ENCODE measurements at places on chromosomes 6 and 20.

DNA sequence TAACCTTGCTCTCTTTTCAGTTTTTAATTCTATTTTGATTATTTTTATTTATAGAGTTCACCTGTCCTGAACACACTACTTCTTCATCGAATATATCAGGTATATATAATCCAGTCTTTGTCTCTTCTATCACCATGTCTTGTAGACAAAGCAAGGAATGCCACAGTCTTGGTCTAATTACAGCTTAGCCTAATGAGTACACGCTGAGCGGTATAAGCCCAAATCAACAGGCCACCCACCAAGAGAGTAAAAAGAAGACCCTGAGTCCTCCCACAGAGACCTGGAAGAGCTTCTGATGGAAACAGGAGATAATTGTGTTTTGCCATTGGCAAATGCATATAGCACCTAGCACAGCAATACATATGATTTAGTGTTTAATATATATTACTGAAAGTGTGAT lies 68.7 kb upstream of the TCF21 start:
- no peak for DNase-seq

- no peak for DNase-seq
Measured at GRCh38 chr6:73694711-73695411, 1.1 kb upstream of the CD109 start.

- peak; percentile 50 for DNase-seq
Measured at GRCh38 chr6:56637640-56638039, 5.0 kb downstream of the DST start.

DNA sequence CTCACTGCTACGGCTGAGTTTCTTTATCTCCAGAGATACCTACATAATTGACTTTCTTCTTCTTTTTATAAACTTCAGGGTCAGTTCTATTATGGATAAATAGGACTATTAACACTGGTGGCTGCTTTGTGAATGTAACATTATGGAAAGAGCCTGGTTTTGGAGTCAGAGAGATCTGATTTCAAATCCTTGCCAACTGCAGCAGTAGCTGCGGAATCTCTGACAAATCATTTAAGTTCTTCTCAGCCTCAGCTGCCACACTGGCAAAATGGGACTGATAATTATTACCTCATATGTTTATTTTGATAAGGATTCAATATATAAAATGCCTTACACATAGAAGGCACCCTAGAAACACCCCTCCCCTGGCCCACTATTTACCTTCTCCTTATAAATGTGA lies 160.5 kb downstream of the BACH2 start:
- DNase-seq = no peak

DNA sequence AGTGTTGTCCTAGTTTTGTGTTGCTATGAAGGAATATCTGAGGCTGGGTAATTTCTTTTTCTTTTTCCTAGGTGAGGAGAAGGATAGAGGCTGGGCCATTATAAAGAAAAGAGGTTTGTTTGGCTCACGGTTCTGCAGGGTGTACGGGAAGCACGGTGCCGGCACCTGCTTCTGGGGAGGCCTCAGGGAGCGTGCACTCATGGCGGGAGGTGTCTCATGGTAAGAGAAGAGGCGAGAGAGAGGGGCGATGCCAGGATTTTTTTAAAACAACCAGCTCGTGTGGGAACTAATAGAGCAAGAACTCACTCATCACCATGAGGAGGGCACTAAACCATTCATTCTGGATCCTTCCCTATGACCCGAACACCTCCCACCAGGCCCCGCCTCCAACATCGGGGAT lies 14.2 kb upstream of the NPBWR2 start:
- DNase-seq = no peak

DNA sequence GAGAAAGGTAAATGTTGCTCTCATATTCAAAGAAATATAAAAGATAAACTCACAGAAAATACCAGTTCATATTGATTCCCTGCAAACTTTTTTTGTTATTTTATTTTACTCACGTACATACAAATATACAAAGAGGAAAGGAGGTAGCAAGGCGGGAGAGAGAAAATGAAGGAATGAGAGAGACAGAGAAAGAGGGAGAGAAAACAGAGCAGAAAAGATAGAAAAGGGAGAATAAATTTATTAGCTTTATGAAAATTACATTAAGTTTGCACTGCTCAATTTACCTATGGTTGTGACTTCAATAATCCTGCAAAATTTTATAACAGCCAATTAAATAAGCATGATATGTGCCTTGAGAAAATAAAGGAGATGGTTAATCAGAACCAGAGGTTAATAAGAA lies 274.7 kb upstream of the CITED2 start:
- no peak for DNase-seq

GRCh38 chr6:2893281-2893680 lies 9.8 kb downstream of the SERPINB9 start:
- DNase-seq = no peak

Data from AG09319 (cell line).